ENCODE measurements at places on chromosomes 7 and 10.

GRCh38 chr7:1054861-1055450 lies 10.6 kb downstream of the GPR146 start:
- DNase-seq = no peak

DNA sequence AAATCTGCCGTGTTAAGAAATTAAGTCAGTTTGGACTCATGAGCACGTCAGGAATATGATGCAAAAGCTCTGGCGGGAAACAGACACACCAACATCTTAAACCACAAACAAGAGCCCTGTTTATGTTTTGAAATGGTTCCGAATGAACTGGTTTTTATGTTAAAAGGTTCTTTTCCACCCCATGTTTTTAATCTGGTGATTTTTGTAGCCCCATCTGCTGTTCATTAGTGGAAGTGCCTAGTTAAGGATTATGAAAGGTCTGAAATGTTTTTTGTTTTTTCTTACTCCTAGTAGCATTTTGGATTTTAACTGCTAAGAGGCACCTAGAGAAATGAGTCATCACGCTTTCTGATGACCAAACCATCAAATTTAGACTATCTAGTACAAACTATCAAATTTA lies 404.1 kb upstream of the MKI67 start:
- no peak for DNase-seq

- no peak for DNase-seq
Measured at GRCh38 chr10:100427374-100427773, 35.4 kb upstream of the WNT8B start.

- DNase-seq = no peak
Measured at GRCh38 chr7:43135129-43135528, 22.7 kb downstream of the HECW1 start.

GRCh38 chr7:48337012-48337621 lies 165.9 kb downstream of the ABCA13 start:
- DNase-seq = peak; percentile 33

GRCh38 chr7:132113536-132114371 lies 462.5 kb downstream of the PLXNA4 start:
- DNase-seq = no peak

GRCh38 chr7:83873459-83873858 lies 224.5 kb upstream of the SEMA3E start:
- no peak for DNase-seq

GRCh38 chr10:114526504-114527238 lies 122.4 kb upstream of the AFAP1L2 start:
- DNase-seq = peak; percentile 29
